ENCODE measurements at places on chromosomes 12 and 14.

GRCh38 chr12:115201966-115202365 is 518.0 kb upstream of the TBX3 start:
- no peak for DNase-seq

DNA sequence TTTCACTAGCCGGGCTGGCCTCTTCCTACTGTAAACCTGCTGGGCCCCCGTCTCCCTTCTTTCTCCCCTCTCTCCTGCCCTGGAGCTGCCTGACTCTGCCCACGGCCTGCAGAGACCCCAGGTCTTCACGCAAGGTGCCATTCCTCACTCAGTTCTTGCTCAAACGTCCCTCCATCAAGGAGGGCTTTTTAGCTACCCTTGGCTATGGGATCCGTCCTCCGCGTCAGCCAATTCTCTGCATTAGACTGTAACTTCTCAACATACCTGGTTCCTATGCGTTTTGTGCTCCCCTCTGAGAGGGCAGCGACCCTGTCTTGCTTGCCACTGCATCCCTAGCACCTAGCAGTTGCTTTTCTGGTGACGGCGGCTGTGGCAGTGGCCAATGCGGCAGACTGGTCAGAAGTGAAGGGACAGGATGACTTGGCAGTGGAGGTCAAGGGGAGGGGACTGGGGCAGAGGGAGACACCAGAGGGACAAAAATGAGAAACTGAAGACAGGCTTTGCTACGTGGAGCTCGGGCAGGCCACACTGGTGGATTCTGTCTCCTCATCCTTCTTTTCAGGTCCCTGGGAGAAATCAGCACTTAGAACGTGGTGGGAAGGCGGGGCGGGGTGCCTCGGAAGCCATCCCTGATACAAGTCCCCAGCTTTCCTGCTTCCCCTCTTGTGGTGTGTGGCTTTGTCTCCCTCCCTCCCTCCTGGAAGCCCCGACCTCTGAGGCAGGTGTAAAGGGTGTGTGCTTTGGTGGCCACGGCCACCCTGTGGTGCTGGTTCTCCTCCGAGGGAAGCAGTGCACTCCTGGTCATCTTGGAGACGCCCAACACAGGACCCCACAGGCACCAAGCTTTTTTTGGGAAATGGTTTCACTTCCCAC is 1.8 kb downstream of the B3GNT4 start:
- no peak for DNase-seq

GRCh38 chr14:85535991-85536832 is 6.3 kb downstream of the FLRT2 start:
- DNase-seq, result no peak

- no peak for DNase-seq
Observed at GRCh38 chr12:121108492-121108891, 24.2 kb upstream of the P2RX7 start.

DNA sequence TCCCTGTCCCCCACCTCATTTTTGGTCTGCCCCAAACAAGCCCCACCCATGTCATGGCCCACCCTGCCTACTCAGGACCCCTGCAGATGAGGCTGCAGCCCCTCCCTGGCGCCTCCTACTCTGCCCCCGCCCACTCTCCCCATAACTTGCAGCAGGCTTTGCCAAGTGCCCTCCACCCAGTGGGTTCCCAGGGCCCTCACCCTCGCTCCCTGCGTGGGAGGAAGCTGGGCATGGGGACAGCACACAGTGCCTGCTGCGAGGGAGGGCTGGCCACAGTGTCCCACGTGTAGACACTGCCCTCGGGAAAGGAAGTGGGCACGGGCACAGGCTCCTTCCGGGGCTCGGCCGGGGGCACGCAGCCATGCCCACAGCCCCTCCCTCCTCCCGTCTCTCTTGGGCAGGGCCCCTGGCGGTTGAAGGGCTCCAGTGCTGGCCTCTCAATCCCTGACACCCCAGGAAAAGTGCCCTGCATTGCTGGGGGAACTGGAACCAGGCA is 9.4 kb downstream of the AKT1 start:
- DNase-seq, result no peak

GRCh38 chr12:27709932-27710591 is 570 bp upstream of the MRPS35 start:
- no peak for DNase-seq

- peak; percentile 14 for DNase-seq
Observed at GRCh38 chr12:106282457-106283097, 20.0 kb upstream of the TCP11L2 start.

GRCh38 chr12:50728417-50728816 is 35.5 kb upstream of the ATF1 start:
- DNase-seq, result no peak

Data from T follicular helper cell (primary cell).